GM12864 (cell line): ENCODE measurements at places on chromosomes 11 and 22.

DNA sequence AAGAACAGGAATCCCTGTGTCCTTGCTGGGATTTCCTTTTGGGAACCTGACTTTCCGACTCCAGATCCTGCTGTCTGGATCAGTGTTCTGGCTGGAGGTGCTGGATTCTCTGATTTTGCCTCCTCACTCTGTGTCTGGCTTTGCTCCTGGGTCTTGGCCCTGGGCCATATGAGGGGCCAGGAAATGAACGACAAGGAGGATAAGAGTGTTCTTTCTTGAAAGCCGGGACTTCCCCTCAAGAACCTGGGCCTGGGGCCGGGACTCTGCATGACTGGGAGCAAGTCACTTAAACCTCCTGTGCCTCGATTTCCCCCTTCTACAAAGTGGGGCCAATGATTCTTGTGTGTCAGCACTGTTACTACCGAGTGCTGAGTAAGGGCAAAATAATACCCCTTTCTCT lies 2.9 kb upstream of the MYO7A start:
- no peak for DNase-seq

GRCh38 chr11:34340653-34341052 lies 17.2 kb downstream of the ABTB2 start:
- no peak for DNase-seq

- DNase-seq: peak; percentile 64
Measured at GRCh38 chr11:108663154-108663877, 1.6 kb upstream of the DDX10 start.

- DNase-seq: peak; percentile 73
Measured at GRCh38 chr11:103904324-103904667, 132.1 kb upstream of the DDI1 start.

DNA sequence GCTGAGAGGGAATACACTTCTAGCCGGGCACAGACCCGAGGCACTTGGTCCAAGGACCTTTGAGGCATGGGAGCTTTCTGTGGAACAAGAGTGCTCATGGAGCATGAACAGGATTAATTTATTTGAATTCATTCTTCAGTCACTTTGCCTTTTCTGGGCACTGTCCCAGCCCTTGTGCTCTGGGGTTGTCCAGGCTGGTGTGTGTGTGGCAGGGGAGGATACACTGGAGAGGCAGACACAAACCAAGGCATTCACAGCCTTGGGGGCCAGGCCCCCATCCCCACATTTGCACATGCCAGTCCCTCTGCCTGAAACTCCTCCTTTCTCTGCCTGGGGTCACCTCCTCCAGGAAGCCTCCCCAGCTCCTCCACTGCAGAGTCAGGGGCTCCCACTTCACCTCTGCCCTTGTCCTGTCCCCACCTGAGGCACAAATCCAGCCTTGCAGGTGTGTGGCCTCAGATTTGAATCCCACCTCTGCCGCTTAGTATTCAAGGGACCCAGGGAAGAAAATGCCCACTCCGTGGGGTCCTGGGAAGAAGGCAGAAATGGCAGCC lies 55.5 kb downstream of the MYO7A start:
- no peak for DNase-seq

GRCh38 chr22:45468872-45469271 lies 33.8 kb upstream of the FBLN1 start:
- no peak for DNase-seq

DNA sequence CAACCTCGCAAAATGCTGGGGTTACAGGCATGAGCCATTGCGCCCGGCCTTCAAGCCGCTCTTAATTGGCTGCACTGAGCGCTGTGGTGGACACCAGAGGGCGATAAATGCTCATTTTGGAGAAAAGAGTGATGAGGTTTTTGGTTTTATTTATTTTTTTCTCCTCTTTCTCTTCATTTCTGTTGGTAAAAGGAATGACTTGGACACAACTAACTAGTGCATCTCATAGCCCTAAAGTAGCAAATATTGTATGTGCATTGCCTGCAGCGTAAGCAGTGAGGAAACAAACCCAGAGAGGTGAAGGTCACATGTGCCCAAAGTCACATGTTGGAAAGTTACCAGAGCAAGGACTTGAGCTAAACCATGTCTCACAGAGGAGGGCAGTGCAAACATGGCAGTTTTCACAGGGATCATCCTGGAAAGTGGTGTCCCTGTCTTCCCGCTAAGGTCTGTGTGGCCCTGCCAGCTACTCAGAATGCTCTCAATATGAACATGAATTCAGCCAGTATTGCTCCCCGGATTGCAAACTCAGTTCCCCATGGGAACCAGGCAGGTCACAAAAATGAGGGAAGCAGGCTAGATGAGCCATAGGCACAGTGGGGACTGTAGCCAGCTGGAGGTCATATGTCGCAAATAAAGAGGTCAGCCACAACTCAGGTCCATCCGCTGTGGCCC lies 8.6 kb upstream of the CD82 start:
- DNase-seq: no peak

DNA sequence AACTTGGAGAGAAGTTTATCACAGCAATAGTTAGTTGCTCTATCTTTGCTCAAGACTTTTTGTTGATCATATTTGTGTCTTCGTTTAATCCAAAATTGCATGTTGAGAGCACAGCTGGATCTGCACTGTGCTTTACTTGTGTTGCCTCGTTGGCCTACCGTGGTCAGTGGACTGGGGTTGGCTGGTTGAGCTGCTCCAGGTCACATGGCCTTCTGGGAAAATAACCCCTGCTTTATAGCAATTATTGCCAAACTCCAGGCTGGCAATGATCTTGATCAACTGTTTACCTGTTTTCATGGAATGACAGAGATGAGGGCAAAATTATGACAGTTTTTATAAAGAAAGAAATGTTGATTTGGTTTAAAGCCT lies 5.7 kb upstream of the PLET1 start:
- no peak for DNase-seq

GRCh38 chr11:22543261-22543660 lies 82.4 kb downstream of the FANCF start:
- DNase-seq: no peak
